GDM1 (cell line): ENCODE measurements at places on chromosomes 3 and 15.

DNA sequence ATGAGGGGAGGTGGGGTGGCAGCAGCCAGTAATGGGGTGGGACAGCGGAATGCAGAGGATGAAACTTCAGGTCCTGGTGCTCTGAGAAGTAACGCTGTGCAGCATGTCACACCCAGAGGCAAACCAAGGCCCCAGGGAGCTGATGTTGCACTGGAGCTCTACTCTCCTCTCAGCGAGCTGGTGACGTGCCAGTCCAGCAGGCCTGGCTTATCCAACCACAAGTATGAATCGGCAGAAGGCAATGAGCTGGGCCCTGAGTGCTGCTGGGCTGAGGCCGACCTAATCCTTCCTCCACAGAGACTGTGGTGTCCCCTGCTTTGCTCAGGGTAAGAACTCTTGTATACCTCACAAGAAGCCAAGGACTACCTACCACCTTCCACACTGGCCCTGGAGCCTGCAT, 30.5 kb downstream of the CD86 start:
- peak; percentile 56 for DNase-seq

DNA sequence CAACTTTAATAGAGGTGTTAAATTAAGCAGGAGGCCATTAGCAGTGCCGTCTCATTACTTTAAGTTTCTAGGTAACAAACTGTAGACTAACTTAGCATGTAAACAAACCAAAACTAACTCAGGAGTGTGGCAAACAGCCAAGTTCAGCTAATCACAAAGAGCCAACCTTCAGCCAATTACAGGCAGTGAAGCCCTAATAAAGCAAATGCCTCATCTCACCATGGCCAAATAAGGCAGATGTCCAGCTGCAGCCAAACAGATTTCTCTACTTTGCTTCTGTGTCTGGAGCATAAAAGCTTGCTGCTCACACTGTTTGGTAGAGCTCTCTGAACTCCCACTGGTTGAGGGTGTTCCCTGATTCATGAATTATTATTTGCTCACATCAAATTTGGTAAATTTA, 835.4 kb upstream of the GBE1 start:
- no peak for DNase-seq

DNA sequence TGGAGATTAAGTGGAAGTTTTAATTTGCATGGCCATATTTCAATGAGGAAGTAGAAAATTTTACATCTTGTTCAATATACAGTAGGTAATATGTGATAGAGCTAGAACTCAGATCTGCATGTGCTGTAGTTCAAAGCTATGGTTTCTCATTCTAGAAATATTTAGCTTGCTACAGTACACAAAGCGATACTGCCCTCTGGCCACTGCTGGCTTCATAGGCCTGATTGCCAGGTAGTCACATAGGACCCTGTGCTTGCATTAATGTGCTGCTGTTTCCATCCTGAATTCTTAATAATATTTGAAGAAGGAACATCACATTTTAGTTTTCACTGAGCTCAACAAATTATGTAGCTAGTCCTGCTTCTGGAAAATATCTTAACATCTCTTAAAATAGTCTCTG, 87.0 kb downstream of the PLSCR2 start:
- DNase-seq = no peak

DNA sequence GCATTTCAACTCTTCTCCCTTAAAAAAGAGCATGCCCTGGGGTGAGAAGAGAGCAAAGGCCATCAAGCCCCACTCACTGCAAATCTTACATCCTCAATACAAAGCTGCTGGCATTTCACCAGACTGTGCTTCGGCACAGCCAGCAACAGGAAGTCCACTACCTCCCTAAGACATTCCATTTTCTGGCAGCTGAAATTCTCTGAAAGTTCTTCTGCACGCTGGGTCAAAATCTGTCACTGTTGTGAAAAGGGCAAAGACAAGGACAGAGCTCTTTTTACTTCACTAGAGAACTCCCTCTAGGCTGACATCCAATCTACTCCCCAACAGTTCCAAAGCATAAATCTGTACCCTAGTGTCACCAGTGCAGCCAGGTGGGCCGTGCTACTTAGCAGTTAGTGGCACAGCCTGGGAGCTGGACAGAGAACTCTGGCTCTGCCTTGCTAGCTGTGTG, 6.3 kb downstream of the MTMR10 start:
- DNase-seq = no peak

- no peak for DNase-seq
Measured at GRCh38 chr3:174651951-174652350, 207.2 kb upstream of the NAALADL2 start.
